ENCODE measurements at places on chromosomes 12 and 14.

- peak; percentile 13 for DNase-seq
Measured at GRCh38 chr14:73457041-73457923, 1.1 kb downstream of the NUMB start.

- DNase-seq: no peak
Measured at GRCh38 chr12:75337905-75338304, 3.4 kb downstream of the GLIPR1L1 start.

GRCh38 chr12:70813559-70813958, 107.0 kb downstream of the PTPRR start:
- DNase-seq: no peak

DNA sequence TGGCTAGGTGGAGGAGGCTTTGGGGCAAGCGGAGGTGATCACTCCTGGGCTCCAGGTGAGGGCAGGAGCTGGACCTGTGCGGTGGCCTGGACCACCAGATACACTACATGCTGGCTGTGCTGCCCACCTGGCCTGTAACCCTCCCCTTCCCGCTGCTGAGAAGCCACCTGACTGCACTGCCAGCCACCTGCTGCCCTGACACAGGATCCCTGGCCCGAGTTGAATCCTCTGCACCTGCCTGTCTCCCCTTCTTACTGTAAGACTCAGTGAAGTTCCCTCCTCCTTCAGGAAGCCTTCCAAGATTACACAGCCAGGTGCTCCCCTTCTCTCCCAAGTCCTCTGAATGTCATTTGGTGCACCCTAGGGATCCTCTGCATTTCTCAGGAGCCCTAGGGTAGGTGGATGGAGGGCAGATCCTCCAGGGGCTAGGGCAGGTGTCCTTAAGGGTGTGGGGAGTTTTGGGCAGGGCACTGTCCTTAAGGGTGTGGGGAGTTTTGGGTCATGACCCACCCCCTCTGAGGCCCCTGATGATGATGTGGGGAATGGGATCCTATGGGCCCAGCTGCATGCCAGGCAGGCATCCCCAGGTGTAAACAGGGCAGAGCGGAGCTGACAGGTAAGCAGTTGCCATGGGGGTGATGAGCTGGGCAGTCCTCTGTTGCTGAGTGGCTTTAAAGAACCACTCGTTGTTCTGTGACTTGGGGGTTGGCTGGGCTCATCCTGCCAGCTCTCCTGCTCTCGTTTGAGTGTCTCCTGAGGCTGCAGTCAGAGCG, 6.7 kb upstream of the MTA1 start:
- DNase-seq: no peak

- no peak for DNase-seq
Measured at GRCh38 chr14:101509730-101510371, 51.4 kb upstream of the DIO3 start.

- peak; percentile 47 for DNase-seq
Measured at GRCh38 chr12:27083861-27084394, 1.6 kb upstream of the C12orf71 start.

DNA sequence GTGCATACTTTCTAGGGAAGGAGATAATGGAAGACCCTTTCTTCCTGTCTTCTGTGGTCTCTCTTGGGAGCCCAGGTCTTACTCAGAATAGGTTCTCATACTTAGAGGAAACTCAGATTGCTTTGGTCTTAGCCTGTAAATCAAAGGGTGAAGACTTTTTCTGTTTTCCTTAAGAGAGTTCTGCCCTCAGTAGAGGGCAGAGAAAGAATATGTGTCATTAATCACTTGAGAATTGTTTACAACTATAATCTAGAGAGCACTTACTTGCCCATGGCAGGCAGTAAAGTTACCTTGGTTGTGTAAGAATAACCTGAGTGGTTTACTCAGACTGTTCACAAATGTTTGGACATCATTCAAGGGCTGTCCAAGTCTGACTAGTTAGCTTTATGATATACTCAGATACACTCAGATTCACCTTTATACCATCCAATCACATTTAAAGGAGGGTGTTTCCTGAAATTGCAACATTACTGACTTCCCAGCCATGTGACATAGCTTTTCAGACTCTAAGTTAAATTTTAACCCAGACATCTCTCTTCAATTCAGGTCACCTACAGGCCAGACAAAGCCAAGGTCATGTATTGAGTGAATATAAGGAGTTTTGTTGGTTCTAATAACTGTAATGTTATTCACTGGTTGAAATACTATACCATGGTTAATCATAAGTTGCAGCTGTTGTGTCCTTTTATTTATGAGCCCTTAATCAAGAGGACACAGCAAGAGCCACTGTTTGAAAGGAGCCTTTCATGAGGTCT, 372.2 kb downstream of the RAD51B start:
- DNase-seq: peak; percentile 46

GRCh38 chr12:47184813-47185212, 105.1 kb upstream of the AMIGO2 start:
- no peak for DNase-seq
